ENCODE measurements at places on chromosomes 6 and 20.

GRCh38 chr20:41248368-41249024 is 69.0 kb downstream of the ZHX3 start:
- no peak for DNase-seq

DNA sequence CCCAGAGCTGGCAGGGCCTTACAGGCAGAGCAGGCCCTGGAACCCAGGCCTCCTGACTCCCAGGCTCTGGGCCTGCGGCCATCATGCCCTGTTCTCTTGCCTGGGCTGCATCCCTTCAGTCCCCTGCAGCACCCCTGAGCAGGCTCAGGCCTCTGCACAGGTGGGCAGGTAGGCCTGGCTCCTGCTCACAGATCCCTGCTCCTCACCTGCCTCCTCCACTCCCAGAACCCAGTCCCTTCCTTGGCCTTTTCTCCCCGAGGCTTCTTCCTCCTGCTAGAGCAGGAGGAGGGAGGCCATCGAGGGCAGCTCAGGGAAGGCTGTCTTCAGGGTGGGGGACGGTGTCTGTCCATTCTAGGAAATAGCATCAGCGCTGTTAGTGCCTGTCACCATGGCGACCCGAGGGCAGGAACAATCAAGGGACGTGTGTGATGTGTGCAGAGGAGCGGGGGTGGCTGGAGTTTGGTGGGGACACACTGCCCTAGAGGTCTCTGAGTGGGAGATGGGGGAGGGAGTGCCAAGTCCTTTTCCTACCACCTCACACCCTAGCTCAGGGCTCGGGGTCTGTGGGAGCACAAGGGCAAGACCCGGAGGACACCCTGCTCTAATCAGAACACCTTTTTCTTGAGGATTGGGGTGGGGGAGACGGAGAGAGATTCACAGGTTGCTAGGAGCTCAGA is 26.6 kb downstream of the GLP1R start:
- no peak for DNase-seq

DNA sequence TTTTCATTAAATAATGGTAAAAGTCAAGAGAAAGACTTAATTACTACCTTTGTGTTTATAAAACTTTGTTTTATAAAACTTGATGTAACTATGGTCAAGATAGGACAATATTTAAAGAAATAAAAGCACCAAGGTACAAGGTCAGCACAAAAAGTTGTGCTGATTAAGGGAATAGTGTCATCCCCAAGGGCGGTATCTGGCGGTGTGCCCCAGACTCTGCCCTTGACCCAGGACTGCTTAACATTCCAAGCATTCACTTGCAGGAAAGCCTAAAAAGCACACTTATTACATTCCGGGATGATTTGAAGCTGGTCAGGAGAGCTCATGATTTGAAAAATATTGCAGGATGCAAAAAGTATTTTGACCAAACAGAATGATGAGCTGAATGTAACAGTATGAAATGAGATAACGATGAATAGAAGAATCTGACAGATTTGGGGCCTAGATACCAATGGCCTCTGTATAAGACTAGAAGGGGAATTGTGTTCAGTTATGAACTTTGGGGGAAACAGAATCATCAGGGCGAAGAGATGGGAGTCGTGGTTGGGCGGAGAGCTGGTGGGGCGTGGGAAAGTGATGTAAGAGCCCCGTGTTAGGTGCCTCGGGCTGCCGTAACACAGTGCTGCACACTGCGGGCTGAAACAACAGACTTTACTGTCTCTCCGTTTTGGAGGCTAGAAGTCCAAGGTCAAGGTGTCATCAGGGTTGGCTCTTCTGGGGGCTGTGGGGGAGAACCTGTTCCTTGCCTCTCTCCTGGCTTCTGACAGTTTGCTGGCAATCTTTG is 77.2 kb downstream of the CDC5L start:
- no peak for DNase-seq

- DNase-seq, result no peak
Measured at GRCh38 chr6:14001329-14002012, 76.7 kb downstream of the RNF182 start.

DNA sequence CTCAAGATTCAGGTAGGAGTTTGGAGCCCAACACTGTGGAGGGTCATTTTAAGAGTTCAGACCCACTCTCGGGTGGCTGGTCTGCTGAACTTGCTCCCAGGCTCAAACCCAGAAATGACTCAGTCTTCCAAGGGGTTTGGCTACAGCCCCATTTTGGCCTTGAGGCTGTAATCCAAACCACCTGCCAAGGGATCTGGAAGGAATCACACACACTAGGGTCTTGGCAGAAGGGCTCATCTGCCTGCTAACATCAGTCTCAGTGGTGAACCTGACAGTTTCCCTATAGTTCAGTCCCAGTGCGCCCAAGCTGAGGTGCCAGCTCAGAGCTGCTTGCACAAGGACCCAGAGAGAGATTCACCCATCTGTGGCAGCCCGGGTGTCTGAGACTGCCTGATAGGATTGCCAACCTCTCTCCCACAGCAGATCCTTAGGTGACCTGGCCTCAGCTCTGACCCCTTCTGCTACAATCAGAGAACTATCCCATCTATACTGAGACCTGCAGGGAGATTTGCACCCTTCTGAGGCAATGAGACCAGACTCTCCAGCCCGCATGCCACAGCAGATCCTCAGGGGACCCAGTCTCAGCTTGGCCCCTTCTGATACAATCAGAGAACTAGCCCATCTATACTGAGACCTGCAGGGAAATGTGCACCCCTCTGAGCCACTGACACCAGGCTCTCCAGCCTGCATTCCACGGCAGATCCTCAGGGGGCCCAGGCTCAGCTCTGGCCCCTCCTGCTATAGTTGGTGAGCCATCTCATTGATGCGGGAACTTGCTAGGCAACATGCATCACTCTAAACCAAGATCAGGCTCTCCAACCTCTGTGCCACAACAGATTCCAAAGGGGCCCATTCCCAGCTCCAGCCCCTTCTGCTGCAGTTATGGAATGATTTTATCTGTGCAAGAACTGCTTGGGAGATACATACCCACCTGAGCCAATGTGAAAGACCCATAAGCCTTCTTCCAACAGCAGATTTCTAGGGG is 48.2 kb downstream of the THBS2 start:
- no peak for DNase-seq

DNA sequence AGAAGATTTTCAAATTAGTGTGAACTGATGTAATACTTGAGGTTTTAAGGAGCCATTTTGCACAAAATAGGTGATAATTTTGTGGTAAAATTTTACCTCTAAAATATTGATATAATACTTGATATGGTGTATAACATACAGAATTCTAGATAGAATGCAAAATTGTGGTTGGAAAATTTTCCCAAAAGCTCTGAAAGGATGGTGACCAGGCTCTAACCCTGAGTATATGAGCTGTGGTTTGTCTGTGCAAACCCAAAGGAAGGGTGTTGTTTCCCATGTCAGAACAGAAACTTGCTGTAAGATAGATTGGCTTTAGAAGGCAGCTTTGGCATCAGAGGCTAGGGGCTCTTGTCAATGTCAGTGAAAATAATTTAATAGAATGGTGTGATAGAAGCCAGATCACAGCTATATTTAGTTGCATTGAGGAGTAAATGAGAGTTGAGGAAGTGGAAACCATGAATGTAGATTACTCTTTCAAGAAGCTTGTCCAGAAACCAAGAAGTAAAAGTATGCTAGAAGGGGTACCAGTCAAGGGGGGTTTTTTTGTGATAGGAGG is 257.7 kb downstream of the FARS2 start:
- no peak for DNase-seq

- no peak for DNase-seq
Measured at GRCh38 chr20:37649017-37649416, 44.8 kb upstream of the CTNNBL1 start.

Measured in spinal cord (tissue), 10 donors.